Astrocyte (in vitro differentiated cells and primary cell): ENCODE measurements at places on chromosomes 1 and 21.

- DNase-seq: peak; percentile 67
Measured at GRCh38 chr1:45272913-45273371, 53.8 kb upstream of the HPDL start.

DNA sequence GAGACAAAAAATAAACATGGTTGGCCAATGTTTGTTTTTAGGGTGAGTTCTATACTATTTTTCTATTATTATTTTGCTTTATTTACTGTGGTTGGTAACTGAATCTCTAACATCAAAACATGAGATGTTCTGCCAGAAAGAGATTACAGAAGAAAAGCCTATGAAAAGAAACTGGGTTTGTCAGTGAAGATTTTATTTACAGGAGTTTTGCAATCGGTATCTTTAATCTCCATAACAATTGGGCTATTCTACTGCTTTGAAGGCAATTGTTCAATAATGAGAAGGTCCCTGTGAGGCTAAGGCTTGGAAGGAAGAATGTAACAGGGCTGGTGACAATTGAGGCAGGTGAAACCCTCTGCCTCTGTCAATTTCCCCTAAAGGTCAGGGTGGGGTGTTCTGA is 155.5 kb downstream of the CLIC6 start:
- DNase-seq: no peak

DNA sequence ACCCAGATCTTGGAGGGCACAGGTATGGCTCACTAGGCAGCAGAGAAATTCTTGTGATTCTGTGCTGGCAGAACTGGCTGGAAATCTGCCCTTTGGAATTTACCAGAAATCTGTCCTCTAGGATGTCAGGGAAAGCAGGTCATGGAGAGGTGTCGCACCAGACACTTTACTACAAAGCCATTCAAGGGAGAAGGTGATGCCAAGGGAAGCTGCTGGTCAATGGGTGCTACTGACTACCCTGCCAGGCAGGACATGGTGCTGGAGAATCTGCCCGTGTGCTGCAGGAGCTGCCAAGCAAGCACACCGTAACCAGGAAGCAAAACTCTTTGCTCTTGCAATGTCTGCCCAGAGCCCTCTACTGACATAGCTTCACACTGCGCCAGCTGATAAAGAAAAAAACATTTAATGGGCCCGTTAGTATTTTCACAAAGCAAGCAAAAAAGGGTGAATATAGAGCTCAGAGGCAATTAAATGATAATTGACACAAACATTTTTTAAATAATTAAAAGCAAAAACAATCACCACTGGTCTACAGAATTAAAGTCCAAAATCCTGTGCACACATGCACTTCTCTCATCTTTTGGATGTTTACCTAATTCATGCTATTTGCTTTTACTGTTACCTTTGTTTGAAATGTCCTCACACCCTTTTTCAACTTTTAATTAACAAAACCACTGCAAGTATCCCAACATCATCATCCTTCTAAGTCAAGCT is 7.2 kb upstream of the FBXO28 start:
- DNase-seq: peak; percentile 28

DNA sequence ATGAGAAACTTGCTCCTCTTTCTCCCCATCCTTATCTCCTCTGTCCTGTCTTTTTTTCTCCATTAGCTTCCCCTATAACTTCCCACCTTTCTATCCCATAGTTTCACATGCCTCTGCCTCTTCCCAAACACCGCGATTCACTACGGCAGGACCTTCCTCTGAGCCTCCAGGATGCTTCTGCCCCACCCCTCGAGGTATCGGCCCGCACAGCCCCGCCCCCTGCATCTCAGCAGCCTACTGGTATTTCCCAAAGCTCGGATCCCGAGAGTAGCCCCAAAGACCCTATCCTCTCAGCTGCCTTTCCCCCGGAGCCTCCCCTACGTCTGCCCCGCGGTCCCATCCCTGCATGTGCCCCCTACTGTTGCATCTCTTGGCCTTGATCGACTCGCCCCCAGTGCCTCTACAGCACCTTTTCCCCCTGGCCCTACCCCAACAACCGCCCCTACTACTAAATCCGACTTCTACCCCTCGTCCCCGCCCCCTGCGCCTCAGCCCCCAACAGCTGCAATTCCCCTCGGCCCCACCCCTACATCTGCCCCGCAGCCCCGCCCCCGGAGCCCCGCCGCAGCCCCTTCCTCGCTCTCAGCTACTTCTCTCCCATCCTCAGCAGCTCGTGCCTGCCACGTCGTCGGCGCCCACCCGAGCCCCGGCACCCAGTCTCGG is 512 bp downstream of the PIAS3 start:
- no peak for DNase-seq

DNA sequence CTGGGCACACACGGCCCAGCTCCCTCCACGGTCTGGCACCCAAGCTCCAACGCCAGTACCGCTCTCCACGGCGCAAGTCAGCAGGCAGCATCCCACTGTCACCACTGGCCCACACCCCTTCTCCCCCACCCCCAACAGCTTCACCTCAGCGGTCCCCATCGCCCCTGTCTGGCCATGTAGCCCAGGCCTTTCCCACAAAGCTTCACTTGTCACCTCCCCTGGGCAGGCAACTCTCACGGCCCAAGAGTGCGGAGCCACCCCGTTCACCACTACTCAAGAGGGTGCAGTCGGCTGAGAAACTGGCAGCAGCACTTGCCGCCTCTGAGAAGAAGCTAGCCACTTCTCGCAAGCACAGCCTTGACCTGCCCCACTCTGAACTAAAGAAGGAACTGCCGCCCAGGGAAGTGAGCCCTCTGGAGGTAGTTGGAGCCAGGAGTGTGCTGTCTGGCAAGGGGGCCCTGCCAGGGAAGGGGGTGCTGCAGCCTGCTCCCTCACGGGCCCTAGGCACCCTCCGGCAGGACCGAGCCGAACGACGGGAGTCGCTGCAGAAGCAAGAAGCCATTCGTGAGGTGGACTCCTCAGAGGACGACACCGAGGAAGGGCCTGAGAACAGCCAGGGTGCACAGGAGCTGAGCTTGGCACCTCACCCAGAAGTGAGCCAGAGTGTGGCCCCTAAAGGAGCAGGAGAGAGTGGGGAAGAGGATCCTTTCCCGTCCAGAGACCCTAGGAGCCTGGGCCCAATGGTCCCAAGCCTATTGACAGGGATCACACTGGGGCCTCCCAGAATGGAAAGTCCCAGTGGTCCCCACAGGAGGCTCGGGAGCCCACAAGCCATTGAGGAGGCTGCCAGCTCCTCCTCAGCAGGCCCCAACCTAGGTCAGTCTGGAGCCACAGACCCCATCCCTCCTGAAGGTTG is 97.6 kb downstream of the PIK3R3 start:
- DNase-seq: no peak

- DNase-seq: no peak
Measured at GRCh38 chr21:42862774-42863503, 16.4 kb downstream of the WDR4 start.

- peak; percentile 98 for DNase-seq
Measured at GRCh38 chr21:31354604-31355443, 10.8 kb upstream of the TIAM1 start.

GRCh38 chr1:223019256-223019655 is 123.8 kb downstream of the TLR5 start:
- DNase-seq: no peak

DNA sequence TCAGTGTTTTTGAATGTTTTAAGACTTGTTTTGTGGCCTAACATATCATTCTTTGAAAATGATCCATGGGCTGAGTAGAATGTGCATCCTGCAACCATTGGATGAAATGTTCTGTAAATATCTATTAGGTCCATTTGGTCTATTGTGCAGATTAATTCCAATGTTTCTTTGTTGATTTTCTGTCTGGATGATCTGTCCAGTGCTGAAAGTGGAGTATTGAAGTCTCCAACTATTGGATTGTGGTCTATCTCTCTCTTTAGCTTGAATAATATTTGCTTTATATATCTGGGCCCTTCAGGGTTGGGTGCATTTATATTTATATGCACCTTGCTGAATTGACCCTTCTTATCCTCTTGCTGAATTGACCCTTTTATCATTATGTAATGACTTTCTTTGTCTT is 181.5 kb downstream of the DNAH14 start:
- DNase-seq: no peak

GRCh38 chr1:200653022-200653462 is 16.7 kb downstream of the DDX59 start:
- peak; percentile 14 for DNase-seq

- peak; percentile 63 for DNase-seq
Measured at GRCh38 chr1:96365076-96365475, 356.5 kb upstream of the PTBP2 start.

DNA sequence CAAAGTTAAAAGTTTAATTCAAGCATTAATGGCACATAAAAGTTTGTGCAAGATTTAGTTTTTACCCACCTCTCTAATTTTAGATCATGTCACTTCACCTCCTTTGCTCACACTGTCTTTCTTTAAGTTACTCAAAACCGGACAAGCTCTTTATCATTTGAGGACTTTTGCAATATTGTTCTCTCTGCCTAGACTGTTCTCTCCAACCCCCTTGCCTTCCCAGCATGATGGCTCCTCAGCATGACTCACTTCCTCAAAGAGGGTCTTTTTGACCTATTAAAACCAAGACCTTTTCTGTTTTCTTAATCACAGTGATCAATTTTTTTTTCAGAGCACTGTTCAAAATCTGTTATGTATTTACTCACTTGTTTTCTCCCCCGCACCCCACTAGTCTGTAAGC is 61.3 kb downstream of the XKR8 start:
- DNase-seq: no peak

- peak; percentile 93 for DNase-seq
Measured at GRCh38 chr1:154483941-154484803, 17.8 kb upstream of the TDRD10 start.

GRCh38 chr1:82226186-82226505 is 425.4 kb downstream of the ADGRL2 start:
- DNase-seq: no peak

- peak; percentile 61 for DNase-seq
Measured at GRCh38 chr1:20601129-20601825, 12.4 kb downstream of the CDA start.

DNA sequence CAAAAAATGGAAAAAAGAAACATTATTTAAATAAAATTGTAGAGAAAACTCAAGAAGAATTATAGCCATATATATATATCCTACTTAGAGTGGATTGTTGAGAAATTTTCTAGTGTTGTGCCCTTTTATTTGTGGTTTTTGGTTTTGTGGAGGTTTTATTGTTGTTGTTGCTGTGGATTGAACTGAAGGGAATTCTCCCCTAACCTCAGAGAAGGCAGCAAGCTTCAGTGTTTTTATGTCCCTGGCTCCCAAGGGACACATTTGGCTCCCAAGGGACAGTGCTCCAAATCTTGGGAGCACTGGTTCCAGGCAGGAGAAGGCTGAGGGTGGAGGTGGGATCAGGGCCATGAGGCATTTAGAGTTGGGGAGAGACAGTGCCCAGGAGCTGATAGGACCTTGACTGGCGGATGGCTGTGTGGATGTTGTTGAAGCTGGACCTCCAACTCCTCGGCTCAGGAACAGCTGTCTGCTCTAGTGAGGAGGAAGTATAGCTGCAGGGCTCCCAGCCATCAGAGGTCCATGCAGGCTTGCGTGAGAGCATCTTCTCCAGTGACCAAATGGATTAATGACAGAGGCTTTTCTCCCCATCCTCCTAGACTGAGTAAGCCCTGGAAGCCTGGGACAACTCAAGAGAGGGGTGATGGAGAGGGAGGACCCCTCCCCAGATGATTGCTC is 100.5 kb downstream of the TEX35 start:
- no peak for DNase-seq

GRCh38 chr1:15226388-15227255 is 20.4 kb upstream of the FHAD1 start:
- no peak for DNase-seq

GRCh38 chr1:197725044-197725443 is 50.2 kb downstream of the DENND1B start:
- peak; percentile 4 for DNase-seq

GRCh38 chr1:173424143-173424542 is 53.0 kb upstream of the PRDX6 start:
- no peak for DNase-seq

DNA sequence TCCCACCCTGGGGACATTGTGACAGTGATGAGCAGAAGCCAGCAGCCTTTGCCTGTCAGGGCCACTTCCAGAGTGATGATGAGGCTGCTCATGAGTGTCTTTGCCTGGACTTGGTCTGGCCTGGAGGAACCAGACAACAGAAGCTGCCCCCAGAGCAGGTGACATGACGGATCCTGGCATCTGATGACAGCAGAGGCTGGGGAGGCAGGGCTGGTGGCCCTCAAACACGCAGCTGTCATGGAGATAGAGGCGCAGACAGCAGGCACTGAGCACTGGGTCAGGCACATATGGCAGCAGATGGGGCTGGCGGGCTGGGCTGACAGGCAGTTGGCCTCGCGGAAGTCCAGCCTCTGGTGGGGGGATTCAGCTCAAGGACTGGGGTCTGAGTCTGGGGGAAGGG is 66.4 kb upstream of the STUM start:
- no peak for DNase-seq

DNA sequence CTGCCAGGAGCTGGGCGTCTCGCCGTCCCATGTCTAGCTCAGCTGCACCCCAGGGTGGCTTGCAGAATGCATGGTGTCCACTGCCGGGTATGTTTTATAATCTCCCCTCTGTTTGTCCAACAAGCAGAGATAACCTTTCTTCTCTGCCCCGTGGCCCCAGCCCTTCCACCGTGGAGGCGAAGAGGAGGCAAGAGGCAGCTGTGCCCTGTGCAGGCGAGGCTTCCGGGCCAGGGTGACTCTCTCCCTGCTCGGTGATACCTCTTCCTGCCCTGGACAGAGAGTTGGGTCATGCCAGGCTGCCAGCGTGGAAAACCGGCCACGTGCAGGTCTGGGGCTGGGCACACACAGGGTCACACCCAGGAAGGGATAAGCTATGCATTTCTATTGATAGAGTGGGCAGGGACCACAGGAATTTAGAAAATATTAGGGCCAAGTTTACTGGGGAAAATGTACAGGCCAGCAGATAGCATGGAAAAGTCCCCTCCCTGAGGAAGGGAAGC is at the start of gene TFF2:
TFF2 (minus strand) TSS at position 68 of the 500 bp plus-strand sequence; CDS start at position 31, 37 bp downstream.
- no peak for DNase-seq

DNA sequence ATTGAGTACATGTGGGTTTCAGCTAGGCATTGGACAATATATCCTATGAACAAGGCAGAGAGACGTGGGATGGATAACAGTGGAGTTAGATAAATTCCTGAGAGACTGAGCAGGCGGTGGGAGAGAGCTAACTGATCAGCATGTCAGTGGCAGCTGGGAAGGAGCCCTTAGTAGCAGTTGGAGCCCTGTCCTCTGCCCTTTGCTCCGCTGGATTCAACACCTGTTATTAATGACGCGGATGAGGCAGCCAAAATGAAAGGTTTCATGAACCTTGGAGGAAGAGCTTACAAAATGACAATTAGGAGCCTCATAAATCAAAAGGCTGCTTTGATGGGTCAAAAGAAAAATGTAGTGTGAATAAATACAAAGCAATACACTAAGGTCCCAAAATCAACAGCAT is 16.1 kb downstream of the UBIAD1 start:
- DNase-seq: no peak

- no peak for DNase-seq
Measured at GRCh38 chr1:175116210-175116798, 48.7 kb downstream of the TNN start.

- peak; percentile 59 for DNase-seq
Measured at GRCh38 chr1:41093826-41094225, 72.3 kb upstream of the SLFNL1 start.

DNA sequence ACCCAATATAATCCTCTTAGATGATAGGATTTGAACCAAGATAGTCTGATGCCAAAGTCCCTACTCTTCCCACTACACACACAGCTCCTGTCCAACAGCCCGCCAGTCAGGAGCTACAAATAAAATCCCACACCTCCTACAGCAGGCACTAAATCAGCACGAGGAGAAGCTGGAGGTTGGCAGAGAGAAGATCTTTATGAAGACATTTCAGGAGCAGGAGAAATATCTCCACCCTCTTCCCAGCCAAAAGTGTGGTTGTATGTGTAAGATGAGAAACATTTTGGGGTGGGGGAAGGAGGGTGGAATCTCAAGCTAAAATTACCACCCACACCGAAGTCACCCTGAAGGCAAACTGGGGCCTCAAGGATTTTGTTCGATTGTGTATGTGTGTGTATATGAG is 54.5 kb downstream of the PLXNA2 start:
- no peak for DNase-seq
